ENCODE measurements at places on chromosomes 16 and 17. TPM values are rescaled to one million over a fixed set of nuclear protein-coding genes. Genes with fewer than 3 reads are reported as not detected.

Gene CETP
- total RNA-seq: not detected

Gene C16orf86
- total RNA-seq: 0.28 TPM

Gene CDK3
- total RNA-seq: 0.72 TPM

Gene CHRNE
- under 0.01 TPM for total RNA-seq

Gene MARCHF10
- 0.18 TPM for total RNA-seq

Gene TEX19
- under 0.01 TPM for total RNA-seq

Gene OR1D2
- total RNA-seq: not detected

Gene CACNA1G
- under 0.01 TPM for total RNA-seq

Gene UMOD
- not detected for total RNA-seq

Gene LRRC46
- total RNA-seq: not detected

Gene PLEKHH3
- total RNA-seq: 2.5 TPM

Gene AKTIP
- total RNA-seq: 18.9 TPM

Gene ACAP1
- total RNA-seq: 0.83 TPM

Gene ZNF785
- 2.8 TPM for total RNA-seq

Gene CBLN1
- total RNA-seq: not detected

Gene MYH13
- not detected for total RNA-seq

Gene SLFN12L
- under 0.01 TPM for total RNA-seq

Gene TBC1D3H
- not detected for total RNA-seq

Gene TMC8
- not detected for total RNA-seq

Gene FBXO39
- total RNA-seq: not detected

Gene HOXB2
- 2.7 TPM for total RNA-seq

Gene MEOX1
- 0.83 TPM for total RNA-seq

Gene SOX9
- total RNA-seq: 4.1 TPM

Gene TEX14
- total RNA-seq: not detected

Gene KAT7
- total RNA-seq: 21.9 TPM

Gene MAFG
- 6.4 TPM for total RNA-seq

Gene CPNE7
- total RNA-seq: 5.4 TPM

Gene HS3ST3A1
- 7.5 TPM for total RNA-seq

Gene NFATC2IP
- total RNA-seq: 10.0 TPM

Gene NHLRC4
- total RNA-seq: 0.56 TPM

Gene CCDC200
- total RNA-seq: not detected

Gene SGCA
- not detected for total RNA-seq

Gene CFAP119
- 1.7 TPM for total RNA-seq

Gene KRTAP4-5
- not detected for total RNA-seq

Gene TPSG1
- not detected for total RNA-seq

Gene KRT36
- total RNA-seq: not detected

Gene CD300E
- total RNA-seq: not detected

Gene PNMT
- total RNA-seq: not detected

Gene STAC2
- not detected for total RNA-seq

Gene SMIM36
- total RNA-seq: not detected

Gene KRTAP1-5
- total RNA-seq: 34.8 TPM

Gene G6PC1
- not detected for total RNA-seq

Gene EFCAB5
- not detected for total RNA-seq

Gene PIGS
- total RNA-seq: 27.5 TPM

Gene HES7
- total RNA-seq: not detected

Gene RAC3
- total RNA-seq: 5.7 TPM

Gene PIK3R5
- not detected for total RNA-seq

Gene CD300A
- not detected for total RNA-seq

Gene LGALS9
- 0.54 TPM for total RNA-seq

Gene SHISA9
- total RNA-seq: under 0.01 TPM

Gene LGALS9C
- total RNA-seq: not detected

Gene TSPOAP1
- total RNA-seq: 0.90 TPM

Measured in IMR-90 (cell line).